ENCODE measurements at places on chromosomes 5 and 9.
A peak's percentile ranks its signal among the peaks of the same experiment; 100 is the strongest.

DNA sequence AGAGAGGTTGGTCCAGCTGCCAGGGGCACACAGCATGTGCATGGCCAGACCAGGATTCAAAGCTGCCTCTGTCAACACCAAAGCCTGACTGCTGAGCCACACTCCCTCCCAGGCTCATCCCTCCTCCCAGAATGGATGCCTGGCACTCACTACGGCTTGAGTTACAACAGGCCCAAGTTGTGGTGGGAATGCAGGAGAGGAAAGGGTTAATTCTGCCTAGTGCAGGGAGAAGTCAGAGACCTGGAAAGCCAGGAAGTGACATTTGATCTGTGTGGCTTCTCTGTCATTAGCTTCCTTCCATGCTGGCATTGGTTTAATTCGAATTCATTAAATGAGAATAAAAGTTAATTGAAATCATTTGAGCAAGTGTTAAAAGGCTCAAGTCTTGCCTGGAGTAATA, 150.0 kb downstream of the NSG2 start:
- DNase-seq: no peak

DNA sequence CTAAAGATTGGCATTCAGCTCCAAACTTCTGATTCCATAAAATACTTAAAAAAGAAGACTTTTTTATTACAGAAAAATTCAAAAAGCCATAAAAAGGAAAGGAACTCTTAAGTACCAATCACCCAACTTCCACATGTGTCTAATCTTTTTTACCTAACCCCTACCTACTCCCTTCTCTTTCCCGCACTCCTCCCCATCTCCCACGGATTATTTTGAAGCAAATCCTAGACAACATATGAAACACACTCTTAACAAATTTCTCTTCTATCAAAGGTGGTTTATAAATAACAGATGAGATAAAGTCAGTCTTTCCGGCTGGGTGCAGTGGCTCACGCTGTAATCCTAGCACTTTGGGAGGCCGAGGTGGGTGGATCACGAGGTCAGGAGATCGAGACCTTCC, 5.9 kb upstream of the DENND4C start:
- DNase-seq: peak; percentile 6

- DNase-seq: no peak
Observed at GRCh38 chr9:70554881-70555280, 140.4 kb upstream of the KLF9 start.

DNA sequence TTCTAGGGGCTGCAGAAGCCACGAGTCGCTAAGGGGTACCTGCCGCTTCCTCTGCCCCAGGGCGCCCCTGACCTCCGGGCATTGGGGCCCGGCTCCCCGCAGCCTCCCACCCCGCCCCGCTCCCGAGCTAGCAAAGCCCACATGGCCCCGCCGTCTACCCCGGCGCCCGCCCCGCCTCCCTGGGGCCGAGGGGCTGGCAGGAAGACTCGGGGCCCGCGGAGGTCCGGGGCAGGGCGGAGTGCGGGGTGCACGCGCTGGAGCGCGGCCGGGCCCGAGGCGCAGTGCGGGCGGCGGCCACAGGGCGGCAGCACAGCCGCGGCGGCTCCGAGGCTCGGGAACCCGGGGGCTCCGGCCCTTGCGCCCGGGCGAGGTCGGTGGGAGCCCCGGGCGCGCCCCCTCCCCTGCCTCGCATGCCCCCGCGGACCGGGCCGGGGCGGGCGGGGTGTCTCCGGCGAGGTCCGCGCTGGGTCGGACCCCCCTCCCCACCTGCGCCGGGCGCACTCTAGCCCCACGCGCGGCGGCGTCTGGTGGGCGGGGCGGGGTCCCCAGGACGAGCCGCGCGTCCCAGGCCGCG, 6.7 kb downstream of the NRARP start:
- peak; percentile 13 for DNase-seq

- peak; percentile 40 for DNase-seq
Observed at GRCh38 chr9:23073136-23073535, 626.5 kb downstream of the DMRTA1 start.

DNA sequence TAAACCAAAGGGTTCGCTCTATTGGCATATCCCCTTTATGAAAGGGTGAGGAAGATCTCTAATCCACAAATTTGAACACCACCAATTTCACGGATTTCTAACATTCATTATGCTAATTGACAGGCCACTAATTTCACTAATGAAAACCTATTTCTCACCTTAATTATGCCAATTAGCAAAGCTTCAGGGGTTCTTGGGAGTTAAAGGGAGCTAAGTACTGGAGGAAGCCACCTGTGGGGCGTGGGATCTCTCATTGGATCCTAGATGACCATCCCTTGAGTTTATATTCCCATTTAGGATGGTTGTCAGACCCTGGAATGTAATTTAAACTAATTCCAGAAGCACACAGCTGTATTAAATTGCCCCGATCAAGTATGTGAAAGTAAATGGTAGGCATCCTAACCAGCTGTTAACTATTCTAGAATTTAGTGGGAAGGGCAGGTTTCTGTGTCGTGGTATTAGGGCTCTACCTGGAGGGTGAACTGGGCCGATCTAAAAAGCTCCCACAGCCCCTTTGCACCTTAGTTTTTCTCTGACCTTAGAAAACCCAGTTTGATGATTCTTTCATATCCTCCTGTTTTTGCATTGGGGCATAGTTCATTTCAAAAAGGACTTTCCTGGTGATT, 77.1 kb downstream of the C9orf152 start:
- DNase-seq: peak; percentile 29

- DNase-seq: peak; percentile 87
Observed at GRCh38 chr5:33891788-33892619, at the start of gene ADAMTS12. ADAMTS12 (minus strand) TSS chr5:33891990; CDS start chr5:33891856, 134 bp downstream.

DNA sequence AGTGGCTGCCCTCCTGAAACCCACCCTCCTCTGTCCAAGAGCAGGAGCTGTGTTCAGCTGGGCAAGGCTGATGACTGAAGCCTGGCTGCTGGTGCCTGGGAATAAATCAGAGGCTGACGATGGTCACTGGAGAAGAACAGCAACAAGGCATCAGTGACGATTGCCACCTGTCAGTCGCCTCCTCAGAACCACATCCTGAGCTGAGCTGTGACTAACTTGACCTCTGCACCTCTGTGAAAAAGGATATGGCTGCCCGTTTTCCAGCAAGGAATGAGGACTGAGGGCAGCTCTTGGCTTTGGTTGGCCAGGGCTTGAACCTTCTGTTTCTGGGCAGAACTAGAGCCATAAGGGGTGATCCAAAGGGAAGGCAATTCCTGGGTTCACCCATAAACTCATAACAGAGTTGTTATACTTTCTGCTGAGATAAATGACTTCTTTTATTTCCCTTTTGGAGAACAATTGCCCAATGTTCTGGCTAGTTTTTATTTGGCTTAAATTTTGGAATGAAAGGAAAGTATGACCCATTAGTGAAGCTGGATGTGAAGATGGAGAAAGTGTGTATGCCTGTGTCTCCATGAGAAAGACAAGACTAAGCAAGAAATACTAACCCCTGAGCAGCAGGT, 40.1 kb downstream of the TRIP13 start:
- DNase-seq: no peak

DNA sequence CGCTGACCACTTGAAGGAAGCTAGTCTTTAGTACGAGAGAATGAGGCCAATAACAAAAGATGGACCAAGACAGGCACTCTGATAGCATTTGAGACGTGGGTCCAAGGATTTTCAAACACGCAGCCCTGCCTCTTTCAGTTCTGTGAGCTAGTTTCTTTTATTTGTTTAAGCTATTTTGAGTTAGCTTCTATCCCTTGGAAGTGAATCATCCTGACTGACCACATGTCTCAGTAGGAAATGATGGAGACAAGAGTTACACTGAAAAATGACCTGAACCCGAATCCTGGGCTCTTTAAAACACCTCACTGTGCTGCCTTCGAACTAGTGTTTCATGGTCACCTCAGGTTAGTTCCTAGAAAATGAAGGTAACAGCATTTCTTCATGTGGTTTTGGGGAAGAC, 9.9 kb downstream of the TEK start:
- no peak for DNase-seq

DNA sequence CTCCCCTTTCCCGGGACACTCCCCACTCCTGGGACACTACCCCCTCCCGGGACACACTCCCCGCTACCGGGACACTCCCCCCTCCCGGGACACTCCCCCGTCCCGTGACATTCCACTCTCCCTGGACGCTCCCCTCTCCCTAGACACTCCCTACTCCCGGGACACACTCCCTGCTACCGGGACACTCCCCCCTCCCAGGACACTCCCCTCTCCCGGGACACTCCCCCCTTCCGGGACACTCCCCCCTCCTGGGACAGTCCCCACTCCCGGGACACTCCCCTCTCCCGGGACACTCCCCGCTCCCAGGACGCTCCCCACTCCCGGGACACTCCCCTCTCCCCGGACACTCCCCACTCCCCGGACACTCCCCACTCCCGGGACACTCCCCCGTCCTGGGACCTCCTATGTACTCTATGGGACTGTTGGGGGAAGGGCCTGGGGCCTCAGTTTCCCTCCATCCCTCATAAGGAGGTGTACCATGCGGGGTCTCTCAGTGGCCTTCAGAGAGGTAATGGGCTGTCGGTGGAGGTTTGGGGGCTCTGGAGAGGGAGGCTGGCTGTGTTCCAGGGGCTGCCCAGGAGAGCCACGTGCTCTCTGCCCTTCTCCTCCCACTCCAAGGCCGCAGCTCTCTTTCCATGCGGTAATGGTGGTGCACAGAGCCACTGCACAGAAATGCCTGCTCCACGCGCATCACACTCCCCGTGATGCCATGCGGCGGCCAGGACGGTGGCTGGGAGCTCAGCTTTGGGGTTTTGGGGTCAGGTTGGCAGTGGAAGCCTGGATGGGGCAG, 96.2 kb downstream of the RXRA start:
- peak; percentile 66 for DNase-seq

DNA sequence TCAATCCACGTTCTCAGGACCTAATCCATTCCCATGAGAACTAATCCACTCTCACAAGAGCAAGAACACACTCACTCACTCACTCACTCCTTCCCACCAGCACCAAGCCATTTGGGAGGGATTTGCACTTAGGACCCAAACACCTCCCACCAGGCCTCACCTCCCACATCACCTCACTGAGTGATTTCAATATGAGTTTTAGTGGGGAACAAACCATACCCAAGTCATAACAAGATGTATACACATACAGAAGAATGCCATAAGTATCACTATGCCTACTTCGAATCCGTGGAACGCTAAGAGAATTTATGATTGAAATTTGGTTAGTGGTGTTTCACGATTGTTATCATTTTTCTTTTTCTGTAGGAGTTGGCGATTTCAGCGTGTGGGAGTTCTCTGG, 29.3 kb upstream of the CTSL start:
- no peak for DNase-seq

DNA sequence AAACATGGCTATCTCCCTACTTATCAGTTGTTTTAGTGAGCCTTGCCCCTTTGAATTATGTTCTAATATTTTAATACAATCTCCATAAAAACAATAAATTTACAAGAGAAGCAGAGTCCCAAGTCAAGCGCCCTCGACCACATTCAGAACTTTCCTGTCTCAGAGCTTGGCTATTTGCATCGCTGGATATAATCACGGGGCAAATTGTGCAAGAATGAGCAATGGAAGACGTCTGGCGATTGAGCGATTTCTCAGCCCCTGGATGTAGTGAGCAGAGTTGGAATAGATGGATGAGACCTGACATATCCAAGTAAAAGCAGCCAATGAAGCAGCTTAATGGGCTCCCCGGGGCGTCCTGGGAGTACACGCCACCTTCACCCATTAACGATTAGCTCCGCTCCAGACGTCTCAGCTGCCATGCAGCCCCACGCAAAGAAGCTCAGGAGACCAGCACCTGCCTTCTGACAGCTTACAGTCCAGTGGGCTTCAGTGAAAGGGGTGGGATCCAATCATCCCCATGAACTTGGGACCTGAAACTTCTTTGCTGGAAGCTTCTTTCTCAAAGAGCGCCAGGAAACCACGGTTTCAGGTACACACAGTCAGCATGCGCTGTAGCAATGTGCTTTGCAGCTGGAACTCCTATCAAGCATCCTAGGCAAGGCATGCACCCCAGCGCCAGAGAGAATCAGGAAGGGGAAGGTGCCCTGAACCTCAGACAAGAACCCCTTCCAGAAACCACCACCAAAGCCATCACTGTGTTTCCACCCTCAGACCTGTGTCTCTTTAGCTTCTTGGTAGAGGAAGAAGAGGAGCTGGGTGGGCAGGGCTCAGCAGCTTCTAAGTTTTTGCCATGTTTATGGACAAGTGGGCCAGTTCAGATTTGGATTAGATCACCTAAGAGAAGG, 92.0 kb upstream of the IRX4 start:
- no peak for DNase-seq

- DNase-seq: no peak
Observed at GRCh38 chr9:108972626-108973209, 38.5 kb downstream of the ABITRAM start.

GRCh38 chr5:119411361-119412278, 40.7 kb upstream of the HSD17B4 start:
- peak; percentile 83 for DNase-seq

- no peak for DNase-seq
Observed at GRCh38 chr9:7139886-7140285, 382.1 kb downstream of the KDM4C start.

DNA sequence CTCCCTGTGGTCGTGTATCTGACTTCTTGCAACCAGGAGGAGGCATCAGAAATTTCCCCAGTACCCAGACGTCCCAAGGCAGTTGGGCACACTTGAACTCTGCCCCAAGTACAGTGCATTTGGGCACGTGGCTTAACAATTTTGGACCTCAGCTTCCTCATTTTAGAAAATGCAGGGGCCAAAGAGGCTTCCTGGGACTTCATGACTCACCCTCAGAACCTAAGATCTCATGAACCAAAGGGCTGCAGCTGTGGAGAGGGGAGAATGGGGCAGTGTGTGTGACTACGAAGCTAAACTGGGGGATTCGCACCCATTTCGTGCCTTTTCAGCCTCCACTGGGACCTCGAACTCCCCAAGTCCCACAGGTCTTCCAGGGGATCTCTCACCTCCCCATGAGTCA, 59.2 kb downstream of the SYK start:
- no peak for DNase-seq

DNA sequence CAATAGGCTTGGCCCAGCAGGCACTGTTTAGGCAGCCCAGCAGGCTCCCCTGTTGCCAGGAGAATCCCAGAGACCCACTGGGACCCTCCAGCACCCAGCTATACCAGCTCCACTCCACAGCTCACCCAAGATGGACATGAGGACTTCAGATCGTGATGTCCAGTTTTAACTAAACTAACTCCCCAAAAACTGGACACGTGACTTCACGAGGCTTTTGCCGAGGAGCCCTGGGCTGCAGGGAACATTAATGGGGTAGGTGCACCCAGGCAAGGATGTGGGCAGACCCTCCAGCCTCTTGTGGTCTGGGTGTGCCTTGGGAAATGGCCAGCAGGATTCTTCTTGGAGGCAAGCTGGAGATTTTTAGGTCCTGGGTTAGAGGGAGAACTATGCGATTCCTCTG, 8.9 kb upstream of the NKD2 start:
- no peak for DNase-seq

DNA sequence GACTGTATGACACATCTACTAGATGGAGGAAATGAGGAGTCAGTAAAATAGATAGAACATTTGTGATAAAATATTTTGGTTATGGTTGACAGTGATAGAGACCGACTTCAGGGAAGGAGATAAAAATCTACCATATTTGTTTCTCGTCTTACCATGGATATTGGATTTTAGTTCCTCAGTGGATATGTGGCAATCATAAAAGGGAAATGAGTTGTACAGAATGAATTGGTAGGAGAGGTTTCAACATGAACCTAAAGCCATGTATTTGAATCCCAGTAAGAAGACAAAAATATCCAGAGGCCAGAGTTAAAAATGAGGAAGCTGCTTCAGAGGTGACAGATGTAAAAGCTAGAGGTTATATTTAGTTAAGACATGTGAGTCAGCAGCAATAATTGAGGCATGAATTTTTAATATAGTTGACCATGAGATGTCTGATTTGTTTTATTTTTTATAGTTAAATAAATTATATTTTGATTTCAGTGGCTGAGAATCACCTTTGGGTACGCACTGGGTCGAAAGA, 480.4 kb upstream of the TUSC1 start:
- DNase-seq: no peak

- no peak for DNase-seq
Observed at GRCh38 chr5:122999947-123000563, 36.5 kb downstream of the PPIC start.

Data from NCI-H226 (cell line).